Right renal cortex interstitium (tissue), 3 donors: ENCODE measurements at places on chromosomes 4 and X. TPM values are rescaled to one million over a fixed set of nuclear protein-coding genes. Genes with fewer than 3 reads are reported as not detected.

The SAGE1 gene
- polyA plus RNA-seq, result not detected

The TMSB15B gene
- 24.7 TPM for polyA plus RNA-seq

The SLC16A2 gene
- polyA plus RNA-seq, result 29.3 TPM

The ARX gene
- not detected for polyA plus RNA-seq

The FGA gene
- 1.4 TPM for polyA plus RNA-seq

The EDA2R gene
- polyA plus RNA-seq, result 0.43 TPM

The CSAG3 gene
- not detected for polyA plus RNA-seq

The CTPS2 gene
- 35.6 TPM for polyA plus RNA-seq

The FATE1 gene
- not detected for polyA plus RNA-seq

The HSPA4L gene
- polyA plus RNA-seq, result 13.7 TPM

The THAP9 gene
- 11.2 TPM for polyA plus RNA-seq

The IL21 gene
- not detected for polyA plus RNA-seq

The STK32B gene
- 11.0 TPM for polyA plus RNA-seq

The ITM2A gene
- 108 TPM for polyA plus RNA-seq

The PNMA6A gene
- polyA plus RNA-seq, result 7.8 TPM

The PCDH11X gene
- polyA plus RNA-seq, result 0.12 TPM

The DRD5 gene
- 0.51 TPM for polyA plus RNA-seq

The EXOC1L gene
- polyA plus RNA-seq, result not detected

The NAA11 gene
- not detected for polyA plus RNA-seq

The SMARCA1 gene
- polyA plus RNA-seq, result 134 TPM

The ANXA3 gene
- 53.1 TPM for polyA plus RNA-seq

The SPARCL1 gene
- polyA plus RNA-seq, result 11.6 TPM

The IGFBP7 gene
- polyA plus RNA-seq, result 582 TPM

The F9 gene
- polyA plus RNA-seq, result not detected

The PAGE2 gene
- not detected for polyA plus RNA-seq

The NLGN3 gene
- 4.4 TPM for polyA plus RNA-seq

The MAP7D2 gene
- polyA plus RNA-seq, result 2.7 TPM
